ENCODE measurements at places on chromosomes 3 and 15.

DNA sequence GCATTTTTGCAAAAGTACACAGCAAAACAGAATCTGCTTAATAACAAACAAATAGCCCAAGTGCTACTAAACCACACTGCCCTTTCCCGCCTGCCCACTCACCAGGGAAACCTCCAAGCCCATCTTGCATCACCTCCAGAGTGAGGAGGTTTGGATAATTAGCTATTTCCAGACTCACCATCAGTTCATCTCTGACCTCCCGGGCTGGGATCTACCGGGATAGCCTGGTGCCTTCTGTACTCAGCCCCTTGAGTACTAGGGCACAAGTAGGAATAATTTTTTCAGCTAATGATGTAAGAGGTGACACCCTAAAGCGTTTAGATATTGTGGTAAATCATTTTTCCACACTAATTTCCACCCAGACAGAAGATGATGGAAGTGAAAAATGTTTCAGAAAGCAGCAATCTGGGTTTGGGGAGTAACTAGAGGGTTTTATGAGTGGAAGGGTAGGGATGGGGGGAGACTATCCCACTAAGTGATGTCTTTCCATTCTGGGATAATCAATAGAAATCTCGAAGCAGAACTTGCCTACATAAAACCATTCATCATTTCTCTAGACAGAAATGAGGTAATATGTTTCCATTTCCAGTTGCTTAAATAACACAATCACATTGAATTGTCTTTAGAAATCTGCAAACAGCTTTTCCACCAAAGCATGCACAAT, 40.9 kb downstream of the TAFA4 start:
- DNase-seq = no peak

DNA sequence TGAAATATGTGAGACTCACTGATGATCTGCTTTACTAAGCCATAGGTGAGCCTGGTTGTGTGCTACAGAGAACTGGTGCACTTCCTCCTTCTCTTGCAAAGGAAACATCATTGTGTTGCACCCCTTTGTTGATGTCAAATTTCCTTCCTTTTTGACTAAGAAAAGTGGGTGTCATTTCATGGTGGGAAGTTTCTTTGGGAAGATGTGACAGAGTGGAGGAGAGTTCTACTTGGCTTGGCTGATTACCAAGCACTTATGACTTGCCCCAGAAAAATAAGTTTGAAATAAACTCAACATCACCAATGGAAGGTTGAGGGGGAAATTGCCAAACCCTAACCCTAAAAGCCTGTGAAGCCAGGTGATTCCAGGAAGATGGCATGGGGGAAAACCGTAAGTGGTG, 53.5 kb upstream of the KIF23 start:
- DNase-seq = no peak

- no peak for DNase-seq
Observed at GRCh38 chr3:78048698-78049097, 1008.8 kb downstream of the ROBO2 start.

DNA sequence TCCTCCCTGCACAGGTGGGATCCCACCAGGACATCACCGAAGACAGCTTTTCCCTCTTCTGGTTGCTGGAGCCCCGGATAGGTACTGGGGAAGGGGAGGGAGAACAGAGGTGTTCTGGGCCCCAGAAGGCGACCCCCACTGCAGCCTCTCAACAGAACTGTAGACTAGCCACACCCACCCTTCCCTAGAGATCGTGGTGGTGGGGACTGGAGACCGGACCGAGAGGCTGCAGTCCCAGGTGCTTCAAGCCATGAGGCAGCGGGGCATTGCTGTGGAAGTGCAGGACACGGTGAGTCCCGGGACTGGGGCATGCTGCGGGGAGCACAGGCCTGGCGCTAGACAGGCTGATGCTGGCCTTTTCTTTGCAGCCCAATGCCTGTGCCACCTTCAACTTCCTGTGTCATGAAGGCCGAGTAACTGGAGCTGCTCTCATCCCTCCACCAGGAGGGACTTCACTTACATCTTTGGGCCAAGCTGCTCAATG, 809 bp downstream of the NDUFAF3 start:
- no peak for DNase-seq

GRCh38 chr3:156071031-156071430, 49.3 kb upstream of the KCNAB1 start:
- peak; percentile 8 for DNase-seq

- DNase-seq = no peak
Observed at GRCh38 chr3:3798631-3799113, 559 bp upstream of the LRRN1 start.

DNA sequence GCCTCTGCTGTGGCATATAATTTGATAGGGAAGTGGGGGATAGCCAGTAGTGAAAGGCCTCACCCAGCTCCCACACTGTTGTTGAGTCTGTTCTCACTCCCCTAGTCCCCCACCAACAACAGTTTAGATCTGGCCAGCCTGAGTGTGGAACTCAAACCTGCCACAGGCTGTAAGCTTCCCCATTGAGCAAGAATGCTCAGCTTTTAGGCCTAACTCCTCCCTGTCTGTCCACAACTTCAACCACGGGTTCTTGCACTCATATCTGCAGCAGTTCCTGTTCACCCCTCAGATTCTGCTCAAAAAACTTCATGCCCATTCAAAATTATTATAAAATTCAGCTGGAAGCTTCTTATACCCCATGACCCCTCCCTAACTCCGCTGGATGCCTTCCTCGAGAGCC, 975.1 kb downstream of the NSUN3 start:
- DNase-seq = no peak

GRCh38 chr3:193648542-193649076, 55.6 kb downstream of the OPA1 start:
- DNase-seq = no peak

- peak; percentile 70 for DNase-seq
Observed at GRCh38 chr15:74172701-74173379, 670 bp upstream of the ISLR start.

GRCh38 chr3:67154429-67154828, 156.3 kb downstream of the KBTBD8 start:
- DNase-seq = no peak

Data from fibroblast of skin of back (primary cell).